Thyroid gland (tissue), 4 donors: ENCODE measurements at places on chromosomes 3 and 15. TPM values are rescaled to one million over a fixed set of nuclear protein-coding genes. Genes with fewer than 3 reads are reported as not detected.

DNA sequence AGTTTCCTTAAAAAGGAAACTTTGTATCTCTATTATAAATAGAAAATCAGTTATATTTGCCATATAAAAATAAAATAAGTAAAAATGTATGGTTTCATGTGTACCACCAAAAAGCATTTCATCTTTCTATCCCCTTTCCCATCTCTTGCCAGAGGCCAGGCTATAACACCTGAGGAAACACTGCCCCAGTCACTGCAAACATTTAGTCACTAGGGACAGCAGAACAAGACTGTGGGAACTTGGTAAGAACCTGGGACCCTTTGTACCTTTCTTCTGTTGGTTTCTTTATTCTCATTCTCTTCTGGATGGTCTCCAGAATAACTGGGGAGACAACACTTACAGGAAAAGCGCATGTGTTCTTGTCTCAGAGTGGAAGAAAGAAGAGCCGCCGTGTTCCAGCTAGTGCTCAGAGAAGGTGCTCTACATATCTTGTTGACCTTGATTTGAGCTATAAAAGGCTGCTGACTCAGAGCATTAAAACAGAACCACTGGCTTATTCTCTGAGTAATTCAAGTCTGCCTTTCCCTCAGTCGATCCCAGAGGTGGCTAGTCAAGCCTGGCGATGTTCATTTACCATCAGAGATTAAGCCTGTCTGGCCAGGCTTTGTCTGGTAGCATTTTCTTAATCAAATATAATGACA, 361.6 kb downstream of the RBMS3 start:
- peak overlapping the region; percentile 58 for H3K27ac ChIP-seq
- H3K4me3 ChIP-seq, result no peak overlapping the region
- no peaks in the 10 kb centered on the region for H3K27me3 ChIP-seq
- DNase-seq, result peak; percentile 68

- no peaks in the 10 kb centered on the region for H3K27me3 ChIP-seq
- H3K4me3 ChIP-seq, result no peak overlapping the region
- DNase-seq, result no peak
- no peaks in the 10 kb centered on the region for H3K36me3 ChIP-seq
These were observed 10.6 kb downstream of the TRH start for GRCh38 chr3:129985113-129985512.

The ASB14 gene
- not detected for total RNA-seq

The DAZL gene
- not detected for total RNA-seq
